Left cardiac atrium (tissue), 4 donors: ENCODE measurements at places on chromosomes 5 and 9. TPM values are rescaled to one million over a fixed set of nuclear protein-coding genes. Genes with fewer than 3 reads are reported as not detected.

DNA sequence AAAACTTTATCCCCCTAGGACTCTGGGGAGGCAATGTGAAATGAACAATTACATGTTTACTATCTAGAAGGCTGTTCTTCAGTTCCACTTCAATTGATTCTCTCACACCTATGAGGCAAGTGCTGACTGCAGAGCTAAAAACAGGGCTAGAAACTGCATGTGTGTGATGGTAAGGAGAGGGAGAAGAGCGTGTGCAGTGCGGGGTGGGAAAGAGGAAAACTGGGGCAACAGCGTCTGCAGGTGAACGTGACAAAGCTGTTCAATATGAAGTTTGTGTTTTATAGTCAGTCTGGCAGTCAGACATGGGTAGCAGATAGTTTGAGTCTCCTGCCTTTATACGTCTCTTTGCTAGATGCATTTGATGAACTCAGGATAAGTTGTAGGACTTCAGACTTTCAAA is 6.6 kb upstream of the COMMD10 start:
- DNase-seq: no peak

The FOXD4L3 gene
- total RNA-seq: not detected

The FAM163B gene
- 0.37 TPM for total RNA-seq

The OR1B1 gene
- total RNA-seq: not detected

DNA sequence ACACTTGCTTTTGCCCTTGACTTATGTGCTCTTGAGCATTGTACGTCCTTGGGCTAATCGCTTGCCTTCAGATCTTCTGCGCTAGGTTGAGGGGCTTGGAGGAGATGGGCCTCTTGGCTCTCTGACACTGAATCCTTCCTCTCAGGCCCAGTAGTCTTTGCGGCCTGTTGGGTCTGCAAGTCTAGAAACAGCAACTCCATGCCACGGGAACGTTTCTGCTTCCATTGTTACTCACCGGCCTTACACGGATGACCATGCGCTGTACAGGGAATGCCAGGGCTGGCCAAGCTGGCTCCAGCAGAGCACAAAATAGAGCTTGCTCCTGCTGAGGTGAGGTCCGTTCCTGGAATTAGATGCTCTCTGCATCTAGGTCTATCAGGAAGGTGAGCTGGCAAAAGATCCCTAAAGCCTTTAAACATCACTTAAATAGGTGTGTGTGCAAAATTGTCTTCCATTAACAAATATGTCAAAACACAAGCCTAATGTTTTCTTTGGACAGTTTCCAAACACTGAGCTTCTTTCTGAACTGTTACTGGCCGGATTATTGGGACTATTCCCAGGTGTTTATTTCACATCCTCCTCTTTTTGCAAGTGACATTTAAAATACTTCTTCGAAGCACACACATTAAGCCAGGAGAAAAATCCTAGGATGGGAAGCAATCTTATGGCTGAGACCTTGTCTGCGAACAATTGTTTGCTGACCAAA is 29.7 kb downstream of the DAPK1 start:
- no peak for DNase-seq

DNA sequence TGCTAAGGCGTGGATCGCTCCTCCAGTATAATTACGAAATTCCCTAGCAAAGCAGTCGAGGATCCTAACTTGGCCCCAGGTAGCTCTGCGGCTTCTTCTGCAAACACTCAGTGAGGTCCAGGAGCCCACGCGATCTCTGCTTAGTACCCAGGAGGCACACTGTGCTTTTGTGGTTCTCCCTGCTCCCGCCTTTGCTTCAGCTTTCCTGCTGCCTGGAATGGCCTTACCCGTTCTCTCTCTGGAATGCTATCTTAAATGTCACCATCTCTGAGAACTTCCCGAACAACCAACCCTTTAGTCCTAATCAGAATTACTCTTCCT is 639 bp downstream of the INVS start:
- DNase-seq: peak; percentile 39

GRCh38 chr5:171493646-171494393 is 74.4 kb downstream of the FGF18 start:
- no peak for DNase-seq

The PCDHGA7 gene
- 3.2 TPM for total RNA-seq

DNA sequence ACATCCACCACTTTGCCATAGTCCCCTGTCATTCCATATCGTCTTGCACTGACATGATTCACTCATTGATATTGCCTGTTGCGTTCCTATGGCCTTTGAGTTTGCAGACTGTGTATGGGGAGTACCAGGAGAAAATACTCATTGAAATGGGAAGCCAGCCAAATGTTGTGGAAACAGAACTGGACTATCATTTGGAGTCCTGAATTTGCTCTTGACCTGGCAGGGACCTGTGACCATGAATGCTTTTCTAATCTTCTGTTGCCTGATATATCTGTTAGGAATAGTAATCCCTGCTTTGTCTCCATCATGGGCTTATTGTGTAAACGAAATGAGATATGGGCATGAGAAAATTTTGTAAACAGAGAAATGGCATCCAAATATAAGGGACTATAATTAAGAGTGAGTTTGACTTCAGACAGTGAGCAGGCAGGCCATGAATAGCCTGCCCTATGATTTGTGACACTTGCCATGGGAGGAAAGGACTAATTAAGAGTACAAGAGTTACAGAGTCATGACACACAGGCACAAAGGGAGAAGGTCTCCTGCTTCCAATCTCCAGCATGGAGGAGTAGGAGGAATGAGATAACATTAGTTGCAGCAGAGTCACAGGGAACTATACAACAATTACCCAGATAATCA is 572.9 kb upstream of the SGCD start:
- no peak for DNase-seq
